Femur (tissue), 1 donor: ENCODE measurements at places on chromosomes 7 and 10.
A peak's percentile ranks its signal among the peaks of the same experiment; 100 is the strongest.

GRCh38 chr10:11673346-11674280, 62.2 kb upstream of the USP6NL start:
- no peak for DNase-seq

DNA sequence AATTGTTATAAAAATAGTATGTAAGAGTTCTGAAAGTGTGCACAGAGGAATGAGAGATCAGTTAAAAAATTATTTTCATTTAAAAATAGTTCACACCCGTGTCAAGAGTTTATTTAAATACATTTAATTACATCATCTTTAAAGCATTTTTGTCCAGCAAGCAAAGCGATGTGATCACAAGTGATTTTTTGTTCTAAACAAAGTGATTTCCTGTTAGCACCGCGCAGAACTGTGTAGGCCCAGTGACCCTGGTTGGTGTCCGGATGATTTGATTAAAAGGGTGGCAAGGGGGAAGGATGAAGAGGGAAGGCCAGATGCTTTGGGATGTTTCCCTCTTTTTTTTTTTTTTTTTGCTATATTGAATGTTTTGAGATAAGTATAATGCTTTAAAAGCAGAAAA, 227.8 kb upstream of the PITRM1 start:
- no peak for DNase-seq

GRCh38 chr10:21728618-21729017, 194.6 kb downstream of the MLLT10 start:
- no peak for DNase-seq

GRCh38 chr7:31785101-31785500, 98.1 kb downstream of the PPP1R17 start:
- DNase-seq = no peak

DNA sequence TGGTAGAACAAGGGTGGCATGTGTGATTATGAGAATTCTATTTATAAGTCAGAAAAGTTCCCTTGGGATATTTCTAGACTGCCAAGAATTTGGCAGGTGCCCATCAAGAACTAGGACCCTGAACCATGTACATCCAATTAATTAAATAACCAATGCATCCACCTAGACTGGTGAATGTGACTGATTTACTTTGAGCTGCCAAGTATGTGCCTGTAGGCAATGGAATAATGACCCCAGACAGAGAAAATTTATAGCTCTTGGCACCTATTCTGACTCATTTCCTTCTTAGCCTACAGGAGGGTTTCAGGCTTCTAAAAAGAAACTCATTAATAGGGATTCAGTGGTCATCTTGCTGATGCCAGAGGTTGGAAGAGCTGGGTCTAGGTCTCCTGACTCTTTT, 54.9 kb downstream of the KCNH2 start:
- no peak for DNase-seq

DNA sequence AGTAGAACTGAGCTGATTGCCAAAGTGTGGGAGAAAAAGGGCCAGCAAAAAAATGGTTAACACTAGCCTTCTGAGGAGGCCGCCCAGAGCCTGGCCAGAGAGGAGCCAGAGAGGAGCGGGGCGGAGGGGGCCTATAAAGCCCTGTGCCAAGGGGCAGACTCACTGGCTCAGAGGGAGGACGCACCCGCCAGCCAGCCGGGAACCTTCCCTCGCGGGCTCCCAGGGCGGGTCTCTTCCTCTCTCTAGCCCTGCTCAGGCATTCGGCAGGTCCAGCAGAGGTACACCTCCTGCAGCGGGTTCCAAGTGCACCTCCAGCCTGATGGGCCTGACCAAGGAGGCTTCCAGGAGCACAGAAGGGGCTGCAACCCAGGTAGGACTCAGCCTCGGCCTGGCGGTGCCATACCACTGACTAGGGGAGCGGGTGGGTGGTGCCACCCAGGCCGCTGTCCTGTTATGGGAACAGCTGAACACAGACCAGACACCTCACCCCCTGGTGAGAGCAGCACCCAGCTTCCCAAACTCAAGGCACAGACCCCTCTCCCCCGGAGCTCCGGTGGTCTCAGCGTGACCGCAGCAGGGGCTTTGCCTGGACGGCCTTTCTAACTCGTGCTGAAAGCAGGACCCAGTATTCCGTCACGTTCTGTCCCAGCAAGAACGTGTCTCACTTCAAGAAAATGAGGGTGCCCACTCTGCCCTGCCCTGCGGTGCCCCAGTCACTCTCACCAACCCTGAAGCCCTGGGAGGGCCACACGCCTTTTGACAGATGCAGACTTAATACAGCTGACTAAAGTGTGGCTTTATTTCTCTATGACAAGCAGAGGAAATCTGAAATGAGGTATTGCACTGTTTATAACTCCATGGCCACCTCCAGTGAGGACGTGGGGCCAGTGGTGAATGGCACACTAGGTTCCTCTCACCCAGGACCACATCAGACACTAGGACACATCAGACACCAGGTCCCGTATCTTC, at the start of gene GPER1:
Gene GPER1 (plus strand): TSS at position 162 of the 969 bp plus-strand sequence. CDS start 3,616 bp downstream, outside the sequence.
- peak; percentile 83 for DNase-seq

DNA sequence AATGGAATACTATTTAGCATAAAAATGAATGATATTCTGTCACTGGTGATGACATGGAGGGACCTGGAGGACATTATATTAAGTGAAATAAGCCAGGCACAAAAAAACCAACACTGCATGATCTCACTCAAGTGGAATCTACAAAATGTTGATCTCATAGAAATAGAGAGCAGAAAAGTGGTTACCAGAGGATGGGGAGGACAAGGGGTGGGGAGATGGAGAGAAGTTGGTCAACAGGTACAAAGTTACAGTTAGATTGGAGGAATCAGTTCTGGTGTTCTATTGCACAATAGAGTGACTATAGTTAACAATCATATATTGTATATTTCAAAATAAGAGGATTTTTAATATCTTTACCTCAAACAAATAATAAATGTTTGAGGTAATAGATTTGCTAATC, 24.7 kb upstream of the SLC18A3 start:
- DNase-seq = no peak

- DNase-seq = peak; percentile 69
Observed at GRCh38 chr10:71285180-71285545, 33.9 kb upstream of the SLC29A3 start.

GRCh38 chr10:84988011-84988410, 659.6 kb downstream of the CCSER2 start:
- no peak for DNase-seq

- no peak for DNase-seq
Observed at GRCh38 chr7:151053096-151053495, 4.6 kb downstream of the CDK5 start.

- no peak for DNase-seq
Observed at GRCh38 chr10:79582096-79582495, 21.9 kb upstream of the SFTPA2 start.

GRCh38 chr10:72087392-72087968, 871 bp downstream of the SPOCK2 start:
- peak; percentile 22 for DNase-seq

DNA sequence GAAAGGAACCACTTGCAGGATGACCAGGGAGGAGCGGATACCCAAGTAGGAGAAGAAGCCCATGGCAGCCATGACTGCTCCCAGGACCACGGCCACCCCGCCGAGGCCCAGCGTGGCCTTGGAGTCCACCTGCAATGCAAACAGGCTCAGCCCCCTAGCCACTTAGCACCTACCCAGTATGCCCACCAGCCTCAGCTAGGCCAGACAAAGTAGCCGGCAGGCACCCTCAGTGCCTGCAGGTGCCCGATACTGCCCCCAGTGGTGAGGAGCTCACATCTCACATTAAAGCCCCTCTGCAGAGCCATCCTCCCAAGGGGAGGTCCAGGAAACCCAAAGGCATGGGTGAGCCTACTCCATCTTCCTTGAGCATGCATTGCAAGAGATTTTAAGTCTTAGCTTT, 6.6 kb downstream of the NPC1L1 start:
- no peak for DNase-seq

- no peak for DNase-seq
Observed at GRCh38 chr7:3753868-3754267, 452.8 kb downstream of the SDK1 start.

GRCh38 chr10:27019827-27020226, 80.5 kb downstream of the ANKRD26 start:
- no peak for DNase-seq

- no peak for DNase-seq
Observed at GRCh38 chr7:92652536-92652935, 62.3 kb upstream of the FAM133B start.

DNA sequence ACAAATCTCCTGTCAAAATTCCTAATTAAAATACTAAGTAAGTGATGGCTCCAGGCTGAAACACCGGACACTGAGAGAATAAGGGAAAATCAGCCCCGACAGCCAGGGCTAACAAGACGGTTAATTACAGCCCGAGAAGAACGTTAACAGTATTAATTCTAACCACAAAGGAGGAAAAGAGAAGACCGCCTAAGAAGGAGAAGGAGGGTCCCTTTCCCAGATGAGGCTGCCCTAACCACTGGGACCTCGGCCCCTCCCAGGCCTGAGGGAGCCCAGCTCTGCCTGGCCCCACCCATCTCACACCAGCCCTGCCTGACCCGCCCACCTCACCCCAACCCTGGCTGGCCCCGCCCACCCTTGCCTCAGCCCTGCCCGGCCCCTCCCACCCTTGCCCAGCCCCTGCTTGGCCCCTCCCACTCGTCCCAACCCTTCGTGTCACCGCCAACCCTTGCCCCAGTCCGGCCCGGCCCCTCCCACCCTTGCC, 51.3 kb downstream of the PWWP2B start:
- DNase-seq = peak; percentile 70

- no peak for DNase-seq
Observed at GRCh38 chr7:29893351-29893965, 87.2 kb downstream of the WIPF3 start.

DNA sequence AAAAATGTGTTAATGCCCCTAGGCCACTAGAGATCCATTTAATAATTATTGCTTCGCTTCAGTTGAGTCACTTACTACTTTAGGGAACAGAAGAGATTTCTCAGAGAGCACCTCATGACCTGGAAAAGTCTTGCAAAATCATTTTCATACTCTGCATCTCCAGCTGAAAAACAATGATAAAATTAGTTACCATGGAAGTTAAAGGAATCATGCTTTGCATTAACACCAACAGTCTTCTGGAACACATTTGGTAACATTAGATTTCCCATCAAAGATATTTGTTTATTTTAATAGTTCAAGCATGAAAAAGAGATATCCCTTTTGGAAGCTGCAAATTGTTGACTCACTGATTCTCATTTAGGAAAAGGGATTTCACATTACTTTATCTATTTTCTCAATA, 1.8 kb upstream of the STEAP2 start:
- no peak for DNase-seq

- DNase-seq = peak; percentile 12
Observed at GRCh38 chr10:43226441-43226840, 40.4 kb downstream of the RASGEF1A start.

GRCh38 chr7:22193450-22193983, 163.4 kb downstream of the RAPGEF5 start:
- DNase-seq = peak; percentile 58

DNA sequence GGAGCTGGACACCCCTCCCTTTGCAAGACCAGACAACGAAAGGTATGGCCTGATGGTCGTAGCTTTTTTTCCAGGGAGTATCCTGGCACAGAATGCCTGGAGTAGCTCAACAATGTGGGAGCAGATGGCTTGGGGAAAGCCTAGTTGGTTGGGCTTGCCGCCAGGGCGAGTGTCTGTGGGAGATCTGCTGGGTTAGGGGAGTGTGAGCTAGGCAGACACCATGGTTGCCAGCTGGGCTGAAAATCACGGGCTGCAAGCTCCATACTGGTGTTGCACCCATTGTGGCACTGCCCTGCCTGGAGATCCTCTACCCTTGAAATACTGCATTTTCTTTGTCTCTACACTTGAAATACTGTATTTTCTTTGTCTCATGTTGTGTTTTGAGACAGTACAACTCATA, 538.3 kb downstream of the PCDH15 start:
- no peak for DNase-seq

GRCh38 chr7:99476107-99476506, 3.4 kb downstream of the ZNF789 start:
- DNase-seq = no peak

DNA sequence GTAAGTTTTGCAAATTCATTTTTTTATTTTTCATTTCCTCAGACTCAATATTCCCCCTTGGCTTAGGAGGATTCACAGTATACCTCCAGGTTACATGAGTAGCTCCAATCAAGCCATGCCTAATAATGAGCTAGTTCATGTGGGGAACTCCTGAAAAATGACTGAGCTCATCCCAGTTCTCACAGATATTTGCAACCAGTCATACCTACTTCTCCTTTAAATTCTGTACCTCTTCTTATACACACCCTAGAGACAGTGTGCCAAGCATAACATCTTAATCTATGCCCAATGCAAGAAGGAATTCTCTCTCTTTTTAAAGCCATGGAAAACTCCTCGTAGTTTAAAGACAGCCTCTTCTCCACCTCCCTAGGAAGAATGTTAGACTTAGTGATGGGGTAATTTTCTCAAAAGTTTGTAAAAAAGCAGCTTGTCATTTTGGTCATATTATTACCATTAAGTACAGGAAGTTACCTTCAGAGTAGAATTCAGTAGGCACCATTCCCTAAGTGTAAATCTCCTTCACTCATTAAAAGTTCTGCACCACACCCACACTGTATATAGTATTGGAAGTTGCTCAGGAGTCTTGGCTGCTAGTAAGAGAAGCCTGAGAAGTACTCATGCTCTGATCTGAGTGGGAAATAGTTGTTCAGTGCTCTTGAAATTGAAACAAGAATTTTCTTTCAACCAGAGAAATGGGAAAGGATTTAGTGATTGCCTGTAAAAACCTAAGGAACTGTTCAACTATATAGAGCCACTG, 72.7 kb downstream of the PTPRZ1 start:
- no peak for DNase-seq

- no peak for DNase-seq
Observed at GRCh38 chr7:133477791-133478190, 224.9 kb downstream of the EXOC4 start.

GRCh38 chr7:129014501-129015101, 40.3 kb downstream of the TNPO3 start:
- no peak for DNase-seq

DNA sequence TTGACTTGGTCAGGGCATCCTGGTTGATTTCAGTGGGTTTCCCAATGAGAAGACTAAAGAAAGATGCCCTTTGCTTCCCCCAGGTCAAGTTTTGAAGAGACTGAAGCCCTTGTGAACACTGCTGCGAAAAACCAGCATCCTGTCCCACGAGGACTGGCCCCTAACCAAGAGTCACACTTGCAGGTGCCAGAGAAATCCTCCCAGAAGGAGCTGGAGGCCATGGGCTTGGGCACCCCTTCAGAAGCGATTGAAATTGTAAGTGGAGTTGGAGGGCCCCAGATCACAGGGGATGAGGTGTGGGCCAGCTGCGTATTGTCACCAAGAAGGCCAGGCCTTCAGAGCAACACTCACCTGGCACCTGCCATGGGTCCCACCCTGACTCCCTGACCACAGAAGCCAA, 43.3 kb upstream of the BTBD16 start:
- no peak for DNase-seq

- DNase-seq = no peak
Observed at GRCh38 chr10:132326925-132327324, 5.1 kb upstream of the LRRC27 start.

- no peak for DNase-seq
Observed at GRCh38 chr7:44262031-44262430, 61.3 kb downstream of the YKT6 start.
